ENCODE measurements at places on chromosomes 1 and 21.

- DNase-seq: no peak
These were observed 482 bp downstream of the TM2D1 start for GRCh38 chr1:61724506-61724812.

DNA sequence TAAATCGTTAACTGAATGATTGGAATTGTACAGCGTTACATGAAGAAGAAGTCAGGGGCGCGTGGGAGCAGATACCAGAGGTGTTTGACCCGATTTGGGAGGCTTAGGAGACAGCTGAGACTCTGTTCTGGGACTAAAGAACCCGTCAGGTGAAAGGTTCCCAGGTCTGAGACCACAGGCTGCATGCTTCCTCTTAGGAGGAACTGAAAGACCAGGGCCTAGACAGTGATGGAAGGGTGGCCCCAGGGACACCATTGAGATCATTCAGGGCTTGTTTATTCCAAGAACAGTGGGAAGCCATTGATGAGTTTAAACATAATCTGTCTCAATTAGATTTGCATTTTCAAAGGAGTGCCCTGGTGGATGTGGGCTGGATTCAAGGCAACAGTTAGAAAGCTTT is 904 bp downstream of the KLF17 start:
- DNase-seq: no peak

DNA sequence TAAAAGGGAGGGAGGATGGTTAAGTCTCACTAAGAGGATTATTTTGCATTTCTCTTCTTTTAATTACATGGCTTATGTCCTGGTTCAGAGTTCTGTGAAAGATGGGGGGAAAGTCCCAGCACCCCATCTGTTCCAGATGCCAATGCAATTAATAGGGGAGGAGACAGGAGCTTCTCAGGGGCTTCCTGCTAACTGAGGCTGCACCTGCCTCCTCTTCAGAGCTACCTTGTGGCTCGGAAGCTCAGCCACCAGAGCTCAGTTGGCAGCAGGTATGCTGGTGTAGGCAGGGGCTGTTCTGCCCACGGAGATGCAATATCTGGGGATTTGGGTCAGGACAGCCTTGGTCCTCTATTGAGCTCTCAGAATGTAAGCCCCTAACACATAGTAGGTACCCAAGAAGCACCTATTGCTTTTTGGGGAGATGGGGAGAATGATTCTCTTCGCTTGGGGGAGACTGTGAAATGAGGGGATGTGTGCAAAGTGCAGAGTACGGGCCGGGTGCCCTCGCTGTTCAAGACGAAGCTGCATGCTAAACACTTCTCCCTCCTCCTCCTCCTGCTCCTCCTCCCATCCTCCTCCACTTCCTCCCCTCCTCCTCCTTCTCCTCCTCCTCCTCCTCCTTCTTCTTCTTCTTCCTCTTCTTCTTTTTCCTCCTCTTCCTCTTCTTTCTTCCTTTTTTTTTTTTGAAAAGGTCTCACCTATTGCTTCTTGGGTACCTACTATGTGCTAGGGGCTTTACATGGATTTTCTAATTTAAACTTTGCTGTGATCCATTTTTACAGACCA is 279.0 kb downstream of the PTPRU start:
- DNase-seq: no peak

GRCh38 chr1:242187171-242187570 is 188.3 kb upstream of the MAP1LC3C start:
- DNase-seq: no peak

DNA sequence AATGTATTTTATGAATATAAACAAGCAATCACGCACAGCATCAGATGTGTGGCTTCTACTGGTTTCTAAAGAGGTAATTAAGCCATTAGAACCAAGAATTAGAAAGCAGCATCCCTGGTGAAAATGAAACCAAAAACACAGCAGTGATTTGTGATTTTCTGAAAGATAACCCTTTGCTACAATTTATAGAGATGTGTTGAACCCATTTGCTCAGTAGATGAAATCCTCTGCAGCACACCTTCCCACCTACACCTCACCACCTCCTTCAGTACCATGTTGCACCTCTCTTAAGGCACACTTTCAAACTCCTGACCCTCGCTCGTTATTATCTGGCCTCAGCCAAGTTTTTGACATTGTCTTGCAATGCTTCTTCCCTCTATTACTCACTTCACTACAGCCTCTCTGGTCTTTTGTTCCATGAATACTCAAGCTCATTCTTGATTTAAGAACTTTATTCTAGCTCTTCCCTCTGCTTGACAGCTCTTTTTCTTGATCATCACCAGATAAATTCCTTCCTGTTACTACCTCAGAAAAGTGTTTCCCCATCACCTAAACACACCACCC is 38.6 kb downstream of the NSL1 start:
- no peak for DNase-seq

DNA sequence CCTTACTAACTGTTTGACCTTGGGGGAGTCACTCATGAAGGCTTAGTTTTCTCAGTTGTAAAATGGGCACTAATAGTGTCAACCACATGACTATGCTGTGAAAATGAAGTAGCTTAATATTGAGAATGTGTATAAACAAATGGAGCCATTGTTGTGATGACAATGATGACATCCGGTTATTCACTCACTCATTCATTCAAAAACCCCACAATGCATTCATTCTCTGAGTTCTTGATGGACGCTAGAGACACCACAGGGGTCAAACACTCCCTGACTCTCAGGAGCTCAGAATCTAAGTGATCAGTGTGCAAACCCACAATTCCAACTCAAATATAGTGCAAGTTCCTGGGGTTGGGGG is 138.9 kb downstream of the FOXD2 start:
- no peak for DNase-seq

GRCh38 chr1:197914510-197914909 is 2.7 kb upstream of the LHX9 start:
- no peak for DNase-seq

DNA sequence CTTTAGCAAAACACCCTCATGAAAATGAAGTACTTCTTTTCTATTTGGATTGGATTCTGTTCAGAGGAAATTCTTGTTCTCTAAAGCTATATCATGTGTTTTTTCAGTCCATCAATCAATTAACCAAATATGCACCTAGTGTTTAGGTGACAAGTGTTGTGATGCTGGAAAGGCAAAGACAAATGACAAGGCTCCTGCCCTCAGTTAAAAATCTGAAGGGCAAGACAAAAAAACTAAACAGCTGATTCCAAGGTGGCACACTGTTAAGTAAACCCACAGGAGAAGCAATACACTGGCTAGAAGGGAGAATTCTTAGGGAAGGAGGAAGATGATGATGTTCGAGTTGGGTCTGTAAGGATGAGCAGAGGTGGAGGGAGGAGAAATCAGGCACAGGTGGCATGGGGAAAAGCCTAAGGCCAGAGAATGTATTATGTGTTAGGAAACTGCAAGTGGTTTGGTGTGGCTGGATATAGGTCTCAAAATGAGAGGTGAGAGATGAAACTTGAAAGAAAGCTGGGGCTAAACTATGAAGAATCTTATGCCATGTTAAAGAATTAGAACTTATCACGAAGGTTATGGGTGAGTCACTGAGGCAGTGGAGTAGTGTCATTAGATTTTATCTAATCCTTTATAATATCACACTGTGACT is 51.8 kb upstream of the GFI1 start:
- no peak for DNase-seq

GRCh38 chr1:160830321-160831153 is 32.1 kb downstream of the CD244 start:
- DNase-seq: no peak

DNA sequence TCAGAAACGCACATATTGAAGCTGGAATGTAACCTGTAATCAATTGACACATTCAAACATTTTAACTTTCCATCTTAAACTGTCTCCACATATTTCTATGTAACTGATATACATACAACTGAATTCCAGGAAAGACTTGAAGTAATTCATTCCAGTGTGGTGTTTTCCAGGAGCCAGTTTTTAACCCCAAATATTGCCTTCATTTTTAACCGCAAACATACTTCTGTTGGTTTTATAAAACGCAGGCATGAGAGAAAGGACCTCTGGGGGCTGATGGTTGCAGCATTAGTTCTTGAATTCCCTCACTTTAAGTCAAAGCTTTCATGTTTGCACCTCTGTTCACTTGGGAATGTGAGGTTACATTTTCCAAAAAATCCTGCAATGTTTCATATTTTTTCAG is 204.1 kb downstream of the CRB1 start:
- no peak for DNase-seq

GRCh38 chr1:84436876-84437655 is 38.8 kb downstream of the DNASE2B start:
- no peak for DNase-seq

- DNase-seq: no peak
These were observed 8.6 kb upstream of the C1orf105 start for GRCh38 chr1:172411791-172412338.

GRCh38 chr21:46421756-46422555 is 36.7 kb upstream of the DIP2A start:
- DNase-seq: no peak

- DNase-seq: peak; percentile 3
These were observed 4.0 kb upstream of the GPR3 start for GRCh38 chr1:27388337-27389005.

GRCh38 chr1:194103101-194103500 is 916.7 kb upstream of the B3GALT2 start:
- no peak for DNase-seq

DNA sequence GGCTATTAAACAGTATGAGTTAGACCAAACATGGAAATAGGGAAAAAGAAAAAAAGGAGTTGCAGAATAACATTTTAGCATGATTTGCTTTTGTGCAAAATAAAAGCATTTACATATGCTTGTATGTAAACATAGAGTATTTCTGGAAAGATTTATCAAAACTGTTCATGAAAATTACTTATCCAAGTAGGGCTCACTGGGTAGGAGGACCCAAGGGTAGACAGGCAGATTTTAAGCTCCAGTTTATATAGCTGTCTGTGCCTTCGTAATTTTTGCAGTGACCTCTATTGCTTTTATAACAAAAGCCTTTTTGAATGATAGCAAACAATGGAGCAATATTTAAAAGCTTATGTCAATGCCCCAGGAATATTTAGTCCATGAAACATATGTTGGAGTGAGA is 228.8 kb upstream of the IRF2BP2 start:
- no peak for DNase-seq

GRCh38 chr1:170520601-170521000 is 11.4 kb upstream of the GORAB start:
- DNase-seq: no peak

GRCh38 chr1:204376465-204376864 is 16.7 kb upstream of the PLEKHA6 start:
- DNase-seq: no peak

DNA sequence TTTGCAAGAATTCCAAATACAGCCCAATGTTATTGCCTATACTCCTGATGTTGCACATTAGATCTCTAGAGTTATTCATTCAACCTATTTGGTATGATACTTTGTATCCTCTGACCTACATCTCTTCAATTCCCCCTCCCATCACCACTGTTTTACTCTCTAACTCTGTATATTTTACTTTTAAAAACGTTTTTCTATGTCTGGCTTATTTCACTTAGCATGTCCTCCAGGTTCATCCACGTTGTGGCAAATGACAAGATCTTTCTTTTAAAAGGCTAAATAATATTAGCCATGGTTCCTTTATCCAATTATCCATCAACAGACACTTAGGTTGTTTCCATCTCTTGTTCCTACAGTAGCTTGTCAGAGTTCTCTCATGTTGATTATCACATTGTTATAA is 207.1 kb upstream of the PTGFR start:
- DNase-seq: no peak

- DNase-seq: no peak
These were observed 43.1 kb downstream of the WARS2 start for GRCh38 chr1:119097380-119097779.

- DNase-seq: peak; percentile 26
These were observed 1.9 kb downstream of the S100A11 start for GRCh38 chr1:152034654-152035538.

DNA sequence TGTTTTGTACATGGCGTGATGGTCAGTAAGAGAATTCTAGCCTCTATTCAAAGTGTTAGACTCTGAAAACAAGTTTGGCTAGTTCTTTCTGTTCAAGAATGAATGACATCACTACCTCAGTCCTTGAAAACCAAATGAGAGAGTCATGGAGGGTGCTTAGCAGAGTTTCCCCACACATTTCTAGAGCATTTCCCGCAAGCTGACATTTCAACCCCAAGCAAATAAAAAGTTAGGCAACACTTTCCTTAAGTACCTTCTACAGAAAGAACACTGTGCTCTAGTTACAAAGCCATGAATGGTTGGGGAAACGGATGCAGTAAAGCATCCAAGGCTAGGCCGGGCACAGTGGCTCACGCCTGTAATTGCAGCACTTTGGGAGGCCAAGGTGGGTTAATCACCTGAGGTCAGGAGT is 47.9 kb upstream of the SLC44A3 start:
- DNase-seq: no peak

- DNase-seq: no peak
These were observed 6.2 kb downstream of the ZMYM1 start for GRCh38 chr1:35085421-35085820.

DNA sequence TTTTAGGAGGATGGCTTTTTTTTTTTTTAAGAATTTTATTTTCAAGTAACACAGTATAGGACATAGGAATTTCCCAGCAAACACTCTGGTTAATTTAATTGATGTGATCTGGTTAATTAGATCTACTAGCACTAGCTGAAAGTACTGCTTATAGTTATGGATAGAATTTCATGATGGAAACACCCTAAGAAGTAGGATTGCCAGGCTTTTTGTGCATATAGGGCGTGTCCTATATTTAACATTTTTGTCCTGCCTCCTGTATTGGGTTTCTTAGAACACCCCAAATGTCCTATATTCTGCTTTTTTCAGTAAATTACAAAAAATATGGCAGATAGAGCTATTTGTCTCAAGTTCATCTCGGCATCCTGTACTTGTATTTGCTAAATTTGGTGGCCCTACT is 13.5 kb upstream of the AXDND1 start:
- no peak for DNase-seq

- no peak for DNase-seq
These were observed 42.6 kb downstream of the DNM3 start for GRCh38 chr1:171883849-171884248.

DNA sequence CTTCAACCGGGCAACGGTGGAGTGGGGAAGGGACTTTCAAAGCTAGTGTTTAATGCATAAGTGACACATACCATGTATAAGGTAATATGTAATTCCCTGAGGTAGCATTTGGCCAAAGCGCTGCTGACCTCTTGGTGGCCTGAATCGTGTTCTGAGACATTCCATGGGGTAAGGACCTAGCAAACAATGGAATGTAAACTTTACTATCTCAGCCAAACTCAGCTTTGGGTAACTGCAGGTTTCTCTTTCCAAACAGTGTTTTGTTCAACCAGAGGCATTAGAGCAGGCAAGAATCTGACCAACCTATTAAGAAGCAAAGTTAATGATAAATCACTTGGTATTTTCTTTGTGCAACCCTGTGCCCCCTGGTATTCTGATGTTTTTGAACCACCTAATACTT is 22.0 kb downstream of the TGFB2 start:
- no peak for DNase-seq

DNA sequence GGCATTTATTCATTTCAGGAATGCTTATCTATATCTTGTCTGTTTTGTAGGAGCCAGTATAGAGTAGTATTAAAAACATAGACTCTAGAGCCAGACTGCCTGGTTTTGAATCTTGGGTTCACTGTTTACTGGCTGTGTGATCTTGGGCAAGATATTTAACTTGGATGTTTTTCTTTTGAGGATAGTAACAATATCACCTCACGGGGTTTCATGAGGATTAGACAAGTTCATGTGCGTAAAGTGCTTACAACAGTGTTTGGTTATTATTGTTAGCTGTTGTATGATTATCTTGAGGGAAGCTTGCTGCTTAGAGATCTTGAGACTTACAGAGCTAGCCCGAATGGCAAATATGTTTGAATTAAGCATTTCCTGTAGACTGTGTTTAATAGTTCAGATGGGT is 40.2 kb downstream of the WNT4 start:
- no peak for DNase-seq

- no peak for DNase-seq
These were observed 49.5 kb downstream of the SSBP3 start for GRCh38 chr1:54356680-54357147.

Measured in NCI-H774 (cell line).